Ammon's horn (tissue), 1 donor: ENCODE measurements at places on chromosomes 5 and 9.
A peak's percentile ranks its signal among the peaks of the same experiment; 100 is the strongest.

GRCh38 chr9:89042984-89043383 is 51.7 kb downstream of the S1PR3 start:
- DNase-seq = no peak

- peak; percentile 13 for DNase-seq
Measured at GRCh38 chr9:131854334-131854733, 114.5 kb upstream of the RAPGEF1 start.

DNA sequence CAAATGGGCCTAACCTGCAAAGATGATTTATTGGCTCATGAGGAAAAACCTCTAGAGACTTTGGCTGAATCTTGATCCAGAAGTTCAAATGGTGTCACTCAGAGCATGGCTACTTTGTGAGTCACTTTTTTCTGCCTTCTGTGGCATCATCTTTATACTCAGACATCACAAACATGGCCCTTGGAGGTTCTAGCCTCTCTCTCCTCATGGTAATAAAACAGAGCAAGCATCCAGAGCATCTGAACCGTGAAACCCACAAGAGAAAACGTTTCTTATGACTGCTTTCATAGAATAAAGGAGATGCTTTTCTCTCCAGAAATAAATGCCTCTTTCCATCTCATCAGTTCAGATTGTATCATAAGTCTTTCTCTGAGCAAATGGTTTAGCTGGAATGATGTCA is 780.3 kb downstream of the KCTD16 start:
- DNase-seq = no peak

DNA sequence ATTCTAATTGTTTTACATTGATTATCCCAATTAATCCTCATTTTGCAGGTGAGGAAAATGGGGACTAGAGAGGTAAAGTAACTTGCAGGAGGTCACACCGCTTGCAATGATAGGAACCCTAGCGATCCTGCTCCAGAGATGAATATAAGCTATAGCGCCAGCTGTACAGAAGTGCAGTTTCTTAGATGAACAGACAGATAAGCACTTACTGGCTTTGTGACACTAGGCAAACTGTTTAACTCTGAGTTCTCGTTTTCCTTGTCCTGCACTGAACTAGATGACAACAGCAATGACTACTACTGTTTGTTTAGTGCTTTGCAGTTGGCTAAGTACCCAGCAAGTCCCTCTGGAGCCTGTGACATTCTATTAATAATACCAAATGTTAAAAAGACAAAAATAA is 11.1 kb downstream of the LHX6 start:
- no peak for DNase-seq

GRCh38 chr5:73591102-73591695 is 25.7 kb downstream of the UTP15 start:
- DNase-seq = peak; percentile 74

DNA sequence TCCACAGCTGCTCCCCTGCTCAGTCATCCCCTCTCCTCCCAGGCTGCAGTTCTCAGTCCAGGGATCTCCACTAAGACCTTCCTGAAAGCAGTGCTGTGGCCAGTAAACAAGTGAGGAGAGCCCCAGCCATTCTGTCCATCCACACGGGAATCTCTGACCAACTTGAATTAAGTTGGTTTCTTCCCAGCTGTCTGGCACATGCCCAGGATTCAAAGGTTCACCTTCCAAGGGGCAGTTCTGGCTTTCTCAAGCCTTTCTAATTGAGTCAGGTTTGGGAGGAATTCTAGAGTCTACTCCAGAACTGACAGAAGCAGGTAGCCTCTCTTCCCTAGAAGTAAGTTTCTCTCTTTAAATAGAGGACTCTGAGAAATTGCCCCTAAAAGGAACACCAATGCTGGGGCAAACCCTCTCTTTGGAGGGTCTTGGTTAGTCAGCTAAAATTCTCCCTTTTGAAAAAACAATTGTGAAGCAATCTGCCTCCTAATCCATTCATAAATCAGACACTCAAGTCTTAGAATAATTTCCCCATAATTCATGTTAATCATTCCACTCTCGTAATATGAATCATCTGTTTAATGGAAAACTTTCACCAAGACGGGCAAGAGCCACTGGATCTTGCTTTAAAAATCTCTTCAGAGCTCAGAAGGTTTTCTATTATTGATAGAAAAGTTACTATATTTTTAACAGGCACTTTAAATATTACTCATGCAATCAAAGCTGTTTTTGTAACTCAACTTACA is 133.8 kb downstream of the SPOCK1 start:
- DNase-seq = no peak

GRCh38 chr5:59236448-59236847 is 653.6 kb downstream of the RAB3C start:
- DNase-seq = no peak
